ENCODE measurements at places on chromosomes 1 and 21.

DNA sequence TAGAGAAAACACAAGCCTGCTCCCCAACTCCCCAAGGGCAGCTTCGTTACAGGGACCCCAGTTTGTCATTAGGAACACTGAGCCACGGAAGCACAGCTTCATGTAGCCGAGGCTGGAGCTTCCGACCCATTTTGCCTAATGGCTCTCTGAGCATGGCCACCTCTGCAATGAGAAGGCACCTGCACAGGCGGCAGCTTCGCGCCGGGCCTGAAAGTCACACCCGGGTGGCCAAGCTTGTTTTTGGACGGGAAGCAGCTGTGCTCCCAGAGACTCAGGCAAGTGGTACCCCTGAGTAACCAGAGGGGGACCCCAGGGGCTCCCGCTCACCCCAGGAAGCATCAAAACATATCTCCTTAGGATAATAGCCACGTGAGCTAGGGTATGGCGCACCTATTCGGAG is 80.9 kb downstream of the SLC66A1 start:
- no peak for DNase-seq

DNA sequence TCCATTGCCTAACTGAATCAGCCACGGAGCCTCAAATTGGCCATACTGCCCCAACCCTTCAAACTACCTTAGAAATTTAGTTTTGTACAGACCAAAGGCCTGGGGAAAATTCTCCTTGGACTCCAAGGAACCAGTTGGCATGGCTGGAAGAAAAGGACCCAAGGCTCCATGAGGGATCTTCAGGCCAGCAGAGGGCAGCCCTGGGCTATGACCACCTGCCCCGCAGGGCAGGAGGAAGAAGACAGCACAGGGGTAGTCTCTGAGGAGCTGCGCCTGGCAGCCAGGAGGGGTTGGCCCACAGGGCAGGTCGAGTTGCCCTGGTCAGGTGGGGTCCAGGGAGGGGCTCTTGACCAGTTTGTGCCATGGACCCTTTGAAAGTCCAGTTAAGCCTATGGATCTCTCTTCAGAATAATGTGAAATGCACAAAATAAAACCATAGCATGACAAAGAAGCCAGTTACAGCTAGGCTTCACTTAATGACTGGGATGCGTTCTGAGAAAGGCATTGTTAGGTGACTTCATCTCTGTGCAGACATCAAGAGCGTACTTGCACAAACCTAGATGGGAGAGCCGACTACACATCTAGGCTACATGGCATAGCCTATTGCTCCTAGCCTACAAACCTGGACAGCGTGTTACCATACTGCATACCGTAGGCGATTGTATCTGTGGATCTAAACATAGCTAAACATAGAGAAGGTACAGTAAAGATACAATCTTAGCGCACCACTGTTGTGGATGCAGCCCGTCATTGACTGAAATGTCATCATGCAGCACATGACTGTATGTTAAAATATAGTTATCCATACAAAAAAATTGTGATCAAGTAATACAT is 26.1 kb downstream of the CACNA1S start:
- peak; percentile 48 for DNase-seq

DNA sequence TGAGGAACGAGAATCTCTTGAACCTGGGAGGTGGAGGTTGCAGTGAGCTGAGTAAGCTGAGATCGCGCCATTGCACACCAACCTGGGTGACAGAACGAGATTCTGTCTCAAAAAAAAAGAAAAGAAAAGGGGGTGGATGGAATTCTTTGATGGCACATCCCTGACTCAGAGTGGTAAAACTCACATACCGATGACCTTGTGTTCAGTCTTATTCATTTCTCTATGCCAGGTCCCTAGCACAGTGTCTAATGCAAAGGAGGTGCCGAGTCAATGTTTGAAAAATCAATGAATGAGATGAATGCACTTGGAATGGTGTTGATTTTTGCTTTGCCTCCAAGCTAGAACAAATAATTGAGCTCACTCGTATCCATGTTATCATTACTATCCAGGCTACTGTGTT is 18.5 kb upstream of the FAM20B start:
- no peak for DNase-seq

DNA sequence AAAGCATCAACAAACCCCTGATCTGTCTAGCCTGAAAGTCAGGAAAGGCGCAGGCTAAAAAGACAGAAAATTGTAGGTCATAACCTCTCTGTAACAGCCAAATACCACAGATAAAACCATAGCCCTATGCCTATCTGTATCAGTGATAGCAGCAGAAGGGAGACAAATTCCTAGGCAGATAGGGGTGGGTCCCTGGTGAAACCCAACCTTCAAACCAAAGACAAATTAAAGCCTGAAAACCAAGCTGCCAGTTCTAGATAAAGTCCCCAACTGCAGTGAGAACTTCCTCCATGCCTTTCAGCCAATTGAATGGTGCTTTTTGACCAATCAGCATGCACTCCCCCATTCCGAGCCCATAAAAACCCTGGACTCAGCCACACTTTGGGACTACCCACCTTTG is 115.3 kb downstream of the NTPCR start:
- no peak for DNase-seq

Measured in bronchial epithelial cell (primary cell).